ENCODE measurements at places on chromosomes 2 and 18.

- DNase-seq = no peak
These were observed 3.7 kb downstream of the TMEM37 start for GRCh38 chr2:119435081-119435952.

GRCh38 chr2:172834881-172835280 is 99.2 kb downstream of the RAPGEF4 start:
- DNase-seq = no peak

GRCh38 chr2:198100346-198100745 is 296.0 kb downstream of the PLCL1 start:
- DNase-seq = no peak

- DNase-seq = no peak
These were observed 64.1 kb downstream of the NRP2 start for GRCh38 chr2:205746420-205746785.

- peak; percentile 89 for DNase-seq
These were observed 935 bp upstream of the RAMP1 start for GRCh38 chr2:237858294-237859081.
